IMR-90 (cell line): ENCODE measurements at places on chromosomes 3 and 15. TPM values are rescaled to one million over a fixed set of nuclear protein-coding genes. Genes with fewer than 3 reads are reported as not detected.

Gene CKMT1B
- not detected in 2 replicates for total RNA-seq

Gene C3orf22
- not detected in 2 replicates for total RNA-seq

Gene ST3GAL6
- 0.36 and 1.4 TPM in 2 replicates for total RNA-seq

Gene FBXO22
- total RNA-seq = 43.3 and 45.2 TPM in 2 replicates

Gene SLC22A13
- total RNA-seq = under 0.01 TPM in 2 replicates

Gene MESP2
- 0.18 and 0.28 TPM in 2 replicates for total RNA-seq

Gene WNT5A
- 204 and 224 TPM in 2 replicates for total RNA-seq

Gene GATA2
- total RNA-seq = 2.2 and 2.8 TPM in 2 replicates

Gene ECE2
- total RNA-seq = not detected in 2 replicates

Gene KLHL40
- not detected in 2 replicates for total RNA-seq

Gene ADGRG7
- not detected in 2 replicates for total RNA-seq

Gene ARPIN
- 3.9 and 5.6 TPM in 2 replicates for total RNA-seq

Gene EPHA3
- total RNA-seq = 0.18 and 0.28 TPM in 2 replicates

Gene LINGO1
- not detected in 2 replicates for total RNA-seq

Gene PPARG
- 21.9 and 23.8 TPM in 2 replicates for total RNA-seq

Gene ACKR4
- 0.18 TPM in 1 of 2 replicates, not detected in the other for total RNA-seq

Gene GBE1
- 90.3 and 122 TPM in 2 replicates for total RNA-seq

Gene FRMD4B
- total RNA-seq = 0.28 and 0.36 TPM in 2 replicates

Gene TTLL13
- not detected in 2 replicates for total RNA-seq

Gene TM6SF1
- 1.6 and 1.9 TPM in 2 replicates for total RNA-seq

Gene DPP8
- 29.4 and 35.6 TPM in 2 replicates for total RNA-seq

Gene FGD5
- not detected in 2 replicates for total RNA-seq

Gene AGBL1
- total RNA-seq = not detected in 2 replicates

Gene CACNA2D2
- total RNA-seq = not detected in 2 replicates

Gene SCAANT1
- total RNA-seq = not detected in 2 replicates

Gene EIF5A2
- 7.7 and 15.0 TPM in 2 replicates for total RNA-seq

Gene OIP5
- 4.1 and 7.5 TPM in 2 replicates for total RNA-seq

Gene KIF15
- 8.4 and 10.8 TPM in 2 replicates for total RNA-seq

Gene PTPN9
- 20.0 and 26.5 TPM in 2 replicates for total RNA-seq

Gene SLC22A14
- total RNA-seq = under 0.01 TPM in 1 of 2 replicates, not detected in the other

Gene CCR3
- not detected in 2 replicates for total RNA-seq

Gene TARS3
- 9.3 and 10.0 TPM in 2 replicates for total RNA-seq

Gene CKMT1A
- not detected in 2 replicates for total RNA-seq

Gene MKRN2OS
- not detected in 2 replicates for total RNA-seq

Gene PLAAT1
- 0.54 and 0.56 TPM in 2 replicates for total RNA-seq

Gene XIRP1
- total RNA-seq = under 0.01 TPM in 2 replicates
